Central memory CD4-positive, alpha-beta T cell (primary cell): ENCODE measurements at places on chromosomes 4 and X.

DNA sequence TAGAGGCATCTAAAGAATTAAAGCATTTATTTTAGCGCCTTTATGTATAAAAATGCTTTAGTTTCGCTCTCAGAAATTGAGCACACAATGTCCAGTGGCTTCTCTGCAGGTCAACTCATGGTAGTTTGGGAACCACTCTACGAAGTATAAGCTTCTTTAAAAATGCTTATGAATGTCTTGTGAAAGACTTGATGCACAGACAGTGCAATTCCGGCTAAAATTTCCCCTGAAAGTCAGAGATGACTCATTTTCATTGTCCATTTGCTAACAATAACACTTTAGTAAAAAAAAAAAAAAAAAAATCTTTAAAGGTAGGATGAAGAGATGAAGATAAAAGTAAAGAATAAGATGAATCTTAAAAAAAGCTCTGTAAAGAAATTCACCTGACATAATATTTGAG, 117.2 kb downstream of the PDHA2 start:
- no peak for DNase-seq

DNA sequence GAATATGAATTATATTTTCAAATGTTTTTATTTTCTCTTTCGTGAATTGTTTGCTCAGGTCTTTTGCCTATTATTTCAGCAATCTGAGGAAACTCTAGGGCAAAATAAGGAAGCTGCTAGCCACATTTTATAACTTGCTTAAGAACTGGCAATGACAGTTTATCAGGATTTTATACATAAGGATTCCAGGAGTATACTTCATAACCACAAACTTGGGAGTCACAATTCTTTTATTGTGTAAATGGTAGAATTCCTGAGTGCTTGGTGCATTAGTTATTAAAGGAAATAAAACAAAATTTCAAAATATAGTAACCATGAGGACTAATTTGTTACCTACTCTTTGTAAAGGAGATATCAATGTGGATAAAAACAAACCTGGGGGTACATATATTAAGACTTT, 54.4 kb downstream of the PALLD start:
- no peak for DNase-seq

- DNase-seq: no peak
Observed at GRCh38 chr4:76211769-76212708, 1.6 kb downstream of the SCARB2 start.

DNA sequence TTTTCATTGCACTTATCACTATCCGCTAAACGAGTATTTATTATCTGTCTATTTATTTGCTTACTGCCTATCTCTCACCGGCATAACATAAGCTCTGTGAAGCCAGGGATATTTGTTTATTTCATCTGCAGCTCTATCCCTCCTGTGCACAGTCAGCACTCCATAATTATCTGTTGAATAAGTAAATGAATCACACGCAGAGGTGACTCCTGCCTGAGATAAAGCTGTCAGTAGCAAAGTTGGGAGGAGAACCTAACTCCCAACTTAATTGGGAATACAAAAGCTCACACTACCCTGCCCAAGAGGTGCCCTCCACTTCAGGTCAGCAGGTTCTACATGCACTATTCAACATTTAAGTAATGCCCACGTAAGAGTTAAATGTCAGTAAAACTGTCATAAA, 85.7 kb downstream of the CORIN start:
- DNase-seq: no peak

- DNase-seq: no peak
Observed at GRCh38 chrX:108022491-108023089, 22.3 kb upstream of the VSIG1 start.

GRCh38 chr4:7933651-7934510, 5.8 kb downstream of the AFAP1 start:
- no peak for DNase-seq

- no peak for DNase-seq
Observed at GRCh38 chr4:120918788-120919187, 3.7 kb downstream of the PRDM5 start.

DNA sequence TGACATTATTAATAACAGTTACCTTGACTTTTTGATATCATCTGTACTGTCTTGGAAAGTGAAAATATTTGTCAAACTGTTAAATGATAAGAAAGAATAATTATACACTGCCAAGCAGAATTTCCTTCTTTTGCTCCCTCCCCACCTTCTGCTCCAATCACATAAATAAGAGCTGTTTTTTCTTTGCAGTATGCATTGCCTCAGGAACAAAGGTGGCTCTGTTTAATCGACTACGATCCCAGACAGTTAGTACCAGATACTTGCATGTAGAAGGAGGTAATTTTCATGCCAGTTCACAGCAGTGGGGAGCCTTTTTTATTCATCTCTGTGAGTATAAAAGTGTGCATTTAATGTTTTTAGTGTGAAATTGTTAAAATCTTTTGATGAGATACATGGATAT, 66.1 kb downstream of the CCKAR start:
- DNase-seq: no peak

GRCh38 chr4:24745172-24745895, 50.0 kb upstream of the SOD3 start:
- no peak for DNase-seq

GRCh38 chr4:23614284-23614892, 275.5 kb downstream of the PPARGC1A start:
- no peak for DNase-seq

- DNase-seq: no peak
Observed at GRCh38 chr4:153789741-153790499, 1.0 kb upstream of the SFRP2 start.

- DNase-seq: no peak
Observed at GRCh38 chr4:86033171-86033570, 326.7 kb downstream of the MAPK10 start.

GRCh38 chrX:13119386-13119785, 75.0 kb upstream of the FAM9C start:
- no peak for DNase-seq

GRCh38 chrX:39633293-39633692, 464.5 kb downstream of the BCOR start:
- DNase-seq: no peak
